ENCODE measurements at places on chromosomes 3 and 15.

- H3K27me3 ChIP-seq = no peaks in the 10 kb centered on the region
- H3K36me3 ChIP-seq = no peaks in the 10 kb centered on the region
- H3K4me1 ChIP-seq = no peaks in the 10 kb centered on the region
- no peak for DNase-seq
Measured at GRCh38 chr15:70633991-70634390, 129.4 kb downstream of the UACA start.

DNA sequence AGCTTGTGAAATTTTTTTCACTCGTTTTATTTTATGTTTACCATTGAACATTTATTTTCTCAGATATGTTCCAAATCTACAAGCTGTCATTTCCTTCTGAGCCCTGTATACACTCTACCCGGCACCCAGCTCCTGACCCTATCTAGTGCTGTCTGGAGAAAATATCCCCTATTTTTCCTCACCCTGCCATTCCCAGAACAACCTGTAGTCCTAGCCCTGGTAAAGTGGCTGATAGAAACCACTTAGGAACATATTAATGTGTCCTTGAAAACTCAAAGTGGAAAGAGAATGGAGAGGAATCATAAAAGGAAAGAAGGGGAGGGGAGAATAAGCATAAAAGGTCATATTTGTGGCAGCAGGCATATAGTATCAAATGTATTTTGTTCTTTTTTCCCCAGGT, 8.2 kb upstream of the TIMMDC1 start:
- H3K27me3 ChIP-seq = no peaks in the 10 kb centered on the region
- no peak for DNase-seq
- no peaks in the 10 kb centered on the region for H3K4me1 ChIP-seq
- peaks cover 77% of the 10 kb centered on the region for H3K36me3 ChIP-seq

DNA sequence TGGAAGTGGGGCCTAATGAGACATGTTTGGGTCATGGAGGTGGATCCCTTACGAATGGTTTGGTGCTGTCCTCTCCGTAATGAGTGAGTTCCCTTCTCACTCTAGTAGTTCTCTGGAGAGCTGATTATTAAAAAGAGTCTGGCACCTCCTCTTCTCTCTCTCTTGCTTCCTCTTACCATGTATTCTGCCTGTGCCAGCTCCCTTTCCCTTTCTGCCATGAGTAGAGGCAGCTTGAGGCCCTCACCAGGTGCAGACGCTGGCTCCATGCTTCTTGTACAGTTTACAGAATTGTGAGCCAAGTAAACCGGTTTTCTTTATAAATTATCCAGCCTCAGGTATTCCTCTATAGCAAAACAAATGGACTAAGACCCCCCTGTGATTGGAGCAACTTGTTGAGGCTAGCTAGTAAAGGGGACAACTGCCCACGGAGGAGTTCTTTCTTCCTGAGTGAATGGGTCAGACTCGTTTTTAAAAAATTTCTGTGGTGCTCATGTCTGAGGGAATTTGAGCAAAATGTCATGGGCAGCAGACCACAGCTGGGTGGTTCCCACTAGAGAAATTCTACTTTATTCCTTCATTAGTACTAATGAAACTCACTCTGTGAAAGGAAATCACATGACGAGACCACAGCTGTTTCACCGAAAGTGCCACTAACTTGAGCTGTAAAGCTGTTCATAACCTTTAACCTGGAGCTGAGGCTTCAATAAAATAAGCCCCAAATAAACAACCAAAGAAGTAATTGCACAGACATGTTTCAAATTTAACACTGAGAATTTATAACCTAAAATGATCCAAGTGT, 210.0 kb downstream of the NFKBIZ start:
- H3K4me3 ChIP-seq = no peak overlapping the region
- no peak overlapping the region for H3K27ac ChIP-seq
- peaks cover 16% of the 10 kb centered on the region for H3K4me1 ChIP-seq
- H3K36me3 ChIP-seq = no peaks in the 10 kb centered on the region
- DNase-seq = no peak

- DNase-seq = no peak
- H3K4me1 ChIP-seq = no peaks in the 10 kb centered on the region
- no peaks in the 10 kb centered on the region for H3K36me3 ChIP-seq
- no peak overlapping the region for H3K4me3 ChIP-seq
- H3K27me3 ChIP-seq = no peaks in the 10 kb centered on the region
Measured at GRCh38 chr3:32616267-32616962, 45.8 kb upstream of the DYNC1LI1 start.

DNA sequence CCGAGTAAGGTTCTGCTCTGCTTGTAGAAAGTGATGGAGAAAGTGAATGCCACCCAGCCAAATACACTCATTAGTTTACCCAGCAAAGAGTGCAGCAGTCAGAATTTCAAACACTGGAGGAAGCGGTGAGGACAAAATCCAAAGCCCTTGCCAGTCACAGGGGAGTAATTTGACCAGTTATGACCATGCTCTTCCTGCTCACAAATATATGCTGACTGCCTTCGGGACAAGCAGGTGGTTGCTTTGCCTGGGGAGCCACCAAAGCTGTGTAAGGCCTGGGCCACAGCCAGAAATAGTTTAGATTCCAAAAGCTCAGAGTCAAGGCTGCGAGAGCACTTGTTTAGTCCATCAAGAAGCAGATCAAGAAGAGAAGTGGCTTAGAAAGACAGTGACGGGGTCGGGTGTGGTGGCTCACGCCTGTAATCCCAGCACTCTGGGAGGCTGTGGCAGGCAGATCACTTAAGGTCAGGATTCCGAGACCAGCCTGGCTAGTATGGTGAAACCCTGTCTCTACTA, 51.0 kb upstream of the ATP13A3 start:
- no peak overlapping the region for H3K27ac ChIP-seq
- H3K36me3 ChIP-seq = no peaks in the 10 kb centered on the region
- H3K4me1 ChIP-seq = no peaks in the 10 kb centered on the region
- no peaks in the 10 kb centered on the region for H3K27me3 ChIP-seq
- no peak overlapping the region for H3K4me3 ChIP-seq
- DNase-seq = no peak

- no peaks in the 10 kb centered on the region for H3K4me1 ChIP-seq
- H3K27me3 ChIP-seq = no peaks in the 10 kb centered on the region
- no peak for DNase-seq
- no peak overlapping the region for H3K27ac ChIP-seq
- no peak overlapping the region for H3K4me3 ChIP-seq
Measured at GRCh38 chr3:41158947-41159346, 40.4 kb upstream of the CTNNB1 start.

- no peak overlapping the region for H3K27ac ChIP-seq
- H3K4me1 ChIP-seq = peaks cover 18% of the 10 kb centered on the region
- H3K4me3 ChIP-seq = no peak overlapping the region
- no peaks in the 10 kb centered on the region for H3K36me3 ChIP-seq
Measured at GRCh38 chr3:124625074-124625473, 105.2 kb upstream of the UMPS start.

DNA sequence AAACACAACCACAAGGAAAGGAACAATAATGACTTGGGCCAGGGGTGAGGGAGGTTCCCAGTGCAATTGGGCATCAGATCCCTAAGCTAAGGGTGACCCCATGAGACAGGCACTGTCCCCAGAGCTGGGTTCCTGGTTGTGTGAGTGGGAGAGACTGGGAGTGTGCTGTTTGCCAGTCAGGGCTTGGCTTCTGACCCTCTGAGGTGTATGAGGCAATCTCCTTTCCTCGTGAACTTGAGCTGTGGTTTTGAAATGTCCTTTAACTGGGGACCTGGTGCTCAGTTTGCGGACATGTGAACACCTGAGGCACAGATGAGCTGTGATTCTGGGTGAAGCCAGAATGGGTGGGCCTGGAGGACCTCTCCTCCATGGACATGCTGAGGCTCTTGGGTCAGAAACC, 58.5 kb upstream of the PLXNA1 start:
- peaks cover 48% of the 10 kb centered on the region for H3K4me1 ChIP-seq
- no peak overlapping the region for H3K27ac ChIP-seq
- no peaks in the 10 kb centered on the region for H3K27me3 ChIP-seq
- H3K36me3 ChIP-seq = no peaks in the 10 kb centered on the region
- peak; percentile 46 for DNase-seq
- H3K4me3 ChIP-seq = no peak overlapping the region

- H3K4me3 ChIP-seq = no peak overlapping the region
- no peak overlapping the region for H3K27ac ChIP-seq
- H3K4me1 ChIP-seq = no peaks in the 10 kb centered on the region
- no peaks in the 10 kb centered on the region for H3K27me3 ChIP-seq
- H3K36me3 ChIP-seq = no peaks in the 10 kb centered on the region
Measured at GRCh38 chr3:178518660-178519396, 17.4 kb upstream of the KCNMB2 start.

DNA sequence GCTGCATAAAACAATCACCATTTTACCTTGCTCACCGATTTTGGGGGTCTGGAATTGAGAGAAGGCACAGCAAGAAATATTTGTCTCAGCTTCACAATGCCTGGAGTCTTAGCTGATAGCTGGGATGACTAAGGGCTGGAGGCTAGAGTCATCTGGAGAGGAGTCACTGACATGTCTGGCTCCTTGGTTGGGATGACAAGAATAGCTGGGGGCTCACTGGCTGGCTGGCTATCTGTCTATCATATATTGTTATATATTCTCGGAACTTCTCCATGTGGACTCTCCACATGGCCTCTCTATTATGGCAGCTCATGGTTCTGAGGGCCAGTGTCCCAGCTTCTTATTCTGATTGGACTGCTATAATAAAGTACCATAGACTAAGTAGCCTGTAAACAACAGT, 20.0 kb upstream of the TRIM71 start:
- no peaks in the 10 kb centered on the region for H3K36me3 ChIP-seq
- no peak overlapping the region for H3K4me3 ChIP-seq
- no peak overlapping the region for H3K27ac ChIP-seq
- no peak for DNase-seq

GRCh38 chr15:31345606-31346366, 19.2 kb downstream of the KLF13 start:
- peak overlapping the region; percentile 99 for H3K27ac ChIP-seq
- peak overlapping the region; percentile 22 for H3K4me3 ChIP-seq
- DNase-seq = peak; percentile 76
- peaks cover 96% of the 10 kb centered on the region for H3K4me1 ChIP-seq
- H3K27me3 ChIP-seq = no peaks in the 10 kb centered on the region

DNA sequence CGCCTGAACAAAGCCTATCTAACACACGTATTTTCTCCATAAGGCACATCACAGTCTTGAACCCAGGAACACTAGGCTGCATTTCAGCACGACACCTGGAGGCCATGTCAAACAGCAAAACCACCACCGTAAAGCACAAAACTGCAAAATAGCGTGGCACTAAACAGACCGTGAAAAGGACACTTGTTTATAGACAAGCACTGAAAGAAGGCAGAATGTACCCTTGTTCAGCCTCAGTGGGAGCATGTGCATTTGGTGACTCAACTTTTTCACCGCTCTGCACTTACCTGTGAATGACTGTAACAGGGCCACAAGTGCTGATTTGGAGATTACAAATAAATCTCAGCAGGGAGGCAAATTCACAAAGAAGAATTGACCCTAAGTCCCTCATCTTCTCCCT, 80.8 kb downstream of the ISG20 start:
- no peaks in the 10 kb centered on the region for H3K36me3 ChIP-seq
- H3K4me3 ChIP-seq = no peak overlapping the region
- no peaks in the 10 kb centered on the region for H3K27me3 ChIP-seq
- no peak for DNase-seq
- no peaks in the 10 kb centered on the region for H3K4me1 ChIP-seq

- no peak overlapping the region for H3K4me3 ChIP-seq
- H3K27ac ChIP-seq = no peak overlapping the region
- peaks cover 24% of the 10 kb centered on the region for H3K36me3 ChIP-seq
- no peak for DNase-seq
- no peaks in the 10 kb centered on the region for H3K4me1 ChIP-seq
Measured at GRCh38 chr3:123678108-123678511, 93.3 kb upstream of the HACD2 start.

DNA sequence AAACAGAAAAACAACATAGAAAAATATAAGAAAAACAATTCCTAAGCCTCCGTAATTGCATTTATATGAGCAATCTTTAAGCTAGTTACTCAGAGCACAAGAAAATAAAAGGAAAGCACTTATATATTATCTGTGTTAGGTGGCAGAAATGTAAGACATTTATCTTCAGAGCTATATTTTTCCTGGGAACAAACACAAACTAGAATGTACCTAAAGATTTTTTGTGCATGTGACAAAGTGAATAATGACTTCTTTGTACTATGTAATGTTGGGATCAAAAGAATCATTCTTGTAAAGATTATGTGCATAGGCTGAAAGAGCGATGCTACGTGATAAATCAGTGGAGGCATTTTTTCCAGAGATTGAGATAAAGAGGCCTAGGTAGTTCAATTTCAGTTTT, 111.3 kb upstream of the GMNC start:
- no peak for DNase-seq
- H3K36me3 ChIP-seq = no peaks in the 10 kb centered on the region
- H3K4me1 ChIP-seq = no peaks in the 10 kb centered on the region
- no peaks in the 10 kb centered on the region for H3K27me3 ChIP-seq

DNA sequence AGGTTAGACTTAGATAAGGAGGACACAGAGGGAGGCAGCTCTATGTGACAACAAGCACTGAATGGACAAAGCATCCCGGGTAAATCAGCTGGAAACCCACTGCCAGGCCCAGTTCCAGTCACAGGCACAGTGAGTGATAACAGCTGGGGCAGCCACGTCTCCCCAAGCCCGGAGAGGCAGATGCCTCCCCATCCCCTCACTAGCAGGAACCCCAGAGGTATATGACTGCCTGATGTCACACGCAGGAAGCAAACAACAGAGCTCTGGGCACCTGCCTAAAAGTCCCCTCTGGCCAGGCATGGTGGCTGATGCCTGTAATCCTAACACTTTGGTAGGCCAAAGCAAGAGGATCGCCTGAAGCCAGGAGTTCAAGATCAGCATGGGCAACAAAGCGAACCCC, 18.2 kb downstream of the C15orf62 start:
- H3K4me3 ChIP-seq = no peak overlapping the region
- no peaks in the 10 kb centered on the region for H3K27me3 ChIP-seq
- no peak overlapping the region for H3K27ac ChIP-seq
- DNase-seq = no peak
- no peaks in the 10 kb centered on the region for H3K4me1 ChIP-seq

DNA sequence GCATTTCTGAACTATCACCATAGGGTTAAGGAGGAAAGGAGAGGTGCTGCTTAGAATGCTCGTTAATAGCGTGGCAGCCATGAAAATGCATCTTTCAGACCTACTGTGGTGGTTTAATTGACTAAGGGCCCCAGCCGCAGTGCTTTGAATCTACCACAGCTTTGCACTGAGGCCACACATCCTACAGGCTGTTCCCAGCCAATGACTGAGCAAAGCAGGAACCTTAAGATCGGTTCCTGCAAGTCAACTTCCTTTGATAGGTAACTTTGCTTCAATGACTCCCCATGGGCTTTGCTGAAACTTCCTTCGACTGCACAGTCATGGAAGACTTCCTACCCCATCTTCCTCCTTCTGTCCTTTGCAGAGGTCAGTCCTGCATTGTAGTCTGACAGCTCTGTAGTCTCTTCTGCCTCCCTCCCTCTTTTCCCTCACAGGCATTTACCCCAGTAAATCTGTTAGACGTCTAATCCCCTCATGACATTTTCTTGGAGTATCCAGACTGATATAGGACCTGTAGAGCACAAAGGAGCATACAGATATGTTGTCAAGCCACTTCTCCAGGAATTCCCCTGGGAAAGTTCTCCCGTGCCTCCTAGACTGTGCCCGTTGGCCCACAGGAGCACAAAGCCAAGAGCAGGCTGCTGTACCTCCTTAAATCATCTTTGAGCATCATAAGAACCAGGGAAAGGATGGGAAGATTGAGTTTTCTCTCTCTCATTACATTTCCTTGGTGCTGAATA, 2.6 kb upstream of the BCL2A1 start:
- peak overlapping the region; percentile 56 for H3K27ac ChIP-seq
- DNase-seq = peak; percentile 55
- H3K4me3 ChIP-seq = no peak overlapping the region
- peaks cover 85% of the 10 kb centered on the region for H3K4me1 ChIP-seq

- H3K36me3 ChIP-seq = no peaks in the 10 kb centered on the region
- H3K27ac ChIP-seq = no peak overlapping the region
- H3K4me3 ChIP-seq = no peak overlapping the region
- no peaks in the 10 kb centered on the region for H3K27me3 ChIP-seq
- no peaks in the 10 kb centered on the region for H3K4me1 ChIP-seq
Measured at GRCh38 chr3:107370907-107371306, 6.3 kb upstream of the CCDC54 start.

Data from spleen (tissue), 13 donors.